ENCODE measurements at places on chromosomes 1 and 21.

DNA sequence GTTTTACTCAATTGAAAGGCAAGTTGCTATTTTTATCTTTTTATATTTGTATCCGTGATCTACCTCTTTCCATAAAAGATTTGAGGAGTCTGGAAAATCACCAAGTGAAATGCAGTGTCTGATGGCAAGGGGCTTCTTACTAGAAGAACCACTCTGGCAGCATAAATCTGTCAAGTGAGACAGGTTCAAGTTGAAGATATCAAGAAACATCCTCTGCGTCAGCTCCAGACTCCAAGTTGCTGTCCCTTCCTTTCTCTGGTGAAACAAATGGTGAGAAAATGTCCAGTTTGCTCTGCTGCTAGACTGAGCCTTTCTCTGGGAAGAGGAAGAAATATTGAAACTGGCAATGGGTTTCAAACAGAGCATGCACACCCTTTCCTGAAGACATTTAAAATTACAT, 411.2 kb downstream of the PLPP3 start:
- no peak for DNase-seq

DNA sequence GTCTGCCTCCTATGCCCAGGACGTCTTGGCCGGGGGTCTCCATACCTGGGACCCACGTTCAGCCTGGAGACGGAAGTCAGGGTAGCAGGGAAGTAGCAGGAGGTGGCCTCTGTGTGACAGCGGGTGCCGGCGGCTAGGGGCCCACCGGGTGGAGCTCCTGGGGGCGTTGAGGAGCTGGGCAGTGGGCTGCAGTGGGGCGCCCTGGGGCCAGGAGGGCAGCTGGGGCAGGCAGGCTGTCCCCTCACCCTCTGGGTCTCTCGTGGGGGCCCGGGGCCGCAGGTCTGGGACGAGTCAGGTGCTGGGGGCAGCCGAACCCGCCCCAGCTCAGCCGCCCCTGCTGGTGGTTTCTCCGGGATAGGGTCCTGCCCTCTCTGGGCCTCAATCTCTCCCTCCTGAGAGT, 14.7 kb upstream of the PEX10 start:
- no peak for DNase-seq

GRCh38 chr1:30109853-30110252, 613.5 kb downstream of the MATN1 start:
- DNase-seq, result no peak

GRCh38 chr1:210598135-210598652, 269.5 kb downstream of the HHAT start:
- peak; percentile 58 for DNase-seq

- peak; percentile 89 for DNase-seq
Observed at GRCh38 chr1:110962892-110963690, 631 bp downstream of the LRIF1 start.

GRCh38 chr1:239795304-239795703, 296.4 kb upstream of the FMN2 start:
- DNase-seq, result no peak

DNA sequence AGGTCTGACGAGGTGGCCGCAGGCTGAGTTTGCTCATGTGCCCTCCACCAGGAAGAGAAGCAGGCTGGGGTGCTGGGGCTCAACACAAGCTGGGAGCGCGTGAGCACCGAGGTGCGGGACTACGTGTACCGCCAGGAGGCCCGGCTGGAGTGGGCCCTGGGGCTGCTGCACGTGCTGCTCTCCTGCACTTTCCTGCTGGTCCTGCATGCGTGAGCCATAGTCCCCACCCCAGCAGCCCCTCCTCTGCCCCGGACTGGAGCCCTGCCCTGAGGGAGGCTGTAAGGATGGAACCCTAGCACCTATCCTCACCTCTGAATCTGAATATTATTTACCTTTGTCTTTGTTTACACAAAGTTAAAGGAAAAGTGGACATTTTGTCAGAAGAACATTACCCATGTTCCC, 7.8 kb upstream of the ADAM15 start:
- DNase-seq, result no peak

- peak; percentile 79 for DNase-seq
Observed at GRCh38 chr1:51421964-51422363, 91.6 kb upstream of the TTC39A start.

DNA sequence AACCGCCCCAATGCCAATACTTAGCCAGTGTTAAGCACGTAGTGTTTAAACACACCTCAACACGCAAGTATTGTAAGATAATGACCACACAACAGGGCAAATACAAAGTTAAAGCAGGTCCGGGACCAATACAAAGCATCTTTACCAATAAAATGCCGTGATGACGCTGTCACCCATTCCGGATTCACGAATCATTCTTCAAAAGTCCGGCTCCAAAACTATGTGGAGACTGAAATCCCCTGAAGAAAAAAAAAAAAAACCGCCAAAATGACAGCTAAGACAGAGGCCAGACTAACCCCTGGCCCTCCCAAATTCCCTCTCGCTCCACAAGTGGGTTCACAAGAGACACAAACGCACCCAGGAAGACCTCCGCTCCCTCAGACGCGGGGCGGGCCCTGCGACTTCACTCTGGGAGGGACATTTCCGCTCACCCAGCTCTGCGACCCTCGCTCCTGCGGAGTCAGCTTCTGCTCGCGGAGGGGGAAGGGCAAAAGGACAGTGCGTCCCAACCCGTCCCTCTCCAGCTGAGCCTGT, 625 bp upstream of the DARS2 start:
- no peak for DNase-seq

- no peak for DNase-seq
Observed at GRCh38 chr1:18948913-18949685, 7.4 kb downstream of the IFFO2 start.

- no peak for DNase-seq
Observed at GRCh38 chr1:2301607-2302291, 73.6 kb downstream of the SKI start.

- DNase-seq, result no peak
Observed at GRCh38 chr21:28142697-28143096, 850.0 kb downstream of the LTN1 start.

- DNase-seq, result no peak
Observed at GRCh38 chr1:82932727-82933126, 1066.2 kb downstream of the TTLL7 start.
